ENCODE measurements at places on chromosomes 16 and 17.

GRCh38 chr16:53154513-53154912 lies 99.7 kb downstream of the CHD9 start:
- DNase-seq: no peak

GRCh38 chr17:65173284-65173793 lies 36.2 kb downstream of the RGS9 start:
- peak; percentile 66 for DNase-seq

- no peak for DNase-seq
These were observed 40.4 kb downstream of the GDPD1 start for GRCh38 chr17:59260722-59261121.

DNA sequence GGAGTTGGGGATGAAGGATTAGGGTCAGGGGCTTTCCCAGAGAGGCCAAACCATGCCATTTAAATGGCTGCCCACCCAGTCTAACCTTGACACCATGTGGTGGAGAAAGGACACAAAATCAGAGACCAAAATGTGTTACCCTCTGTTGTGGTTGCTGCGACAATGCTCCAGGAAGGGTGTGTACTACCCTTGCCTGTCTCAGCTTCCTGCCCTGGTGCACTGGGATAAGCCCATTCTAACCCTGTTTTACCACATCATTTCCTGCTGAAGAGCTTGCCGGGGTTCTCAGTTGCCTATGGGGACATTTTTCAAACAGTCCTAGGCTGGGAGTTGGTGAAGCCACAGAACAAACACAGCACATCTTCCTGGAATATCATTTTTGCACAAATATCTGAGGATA lies 4.9 kb downstream of the OR4D1 start:
- DNase-seq: peak; percentile 46

GRCh38 chr16:69717066-69717465 lies 9.3 kb downstream of the NQO1 start:
- DNase-seq: no peak

GRCh38 chr17:3557768-3558583 lies at the start of gene TRPV3:
TSS of gene TRPV3 (minus strand) at chr17:3557812. CDS start at chr17:3554850, 2,962 bp downstream.
- peak; percentile 76 for DNase-seq

GRCh38 chr17:74643826-74644225 lies 20.3 kb upstream of the CD300E start:
- no peak for DNase-seq

DNA sequence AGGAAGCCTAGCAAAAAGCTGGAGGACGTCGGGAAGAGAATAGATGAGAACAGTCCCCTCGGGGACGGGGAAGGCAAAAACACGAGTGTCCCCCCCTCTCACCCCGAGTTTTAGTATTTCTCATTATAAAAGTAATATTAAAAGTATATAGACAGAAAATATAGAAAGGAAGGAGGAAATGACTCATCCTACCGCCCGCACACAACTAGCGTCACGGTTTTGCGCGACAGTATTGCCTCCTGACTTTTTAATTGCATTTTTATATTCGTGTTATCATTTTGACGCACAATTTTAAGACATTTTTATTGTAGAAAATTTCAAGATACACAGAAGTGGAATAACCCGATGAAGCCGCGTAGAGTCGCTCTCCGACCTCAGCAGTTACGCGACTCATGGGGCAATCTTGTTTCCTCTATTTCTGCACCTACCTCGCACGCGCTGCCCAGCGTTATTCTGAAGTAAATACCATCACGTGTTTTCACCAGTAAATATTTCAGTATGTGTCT lies 652 bp upstream of the SLC25A19 start:
- DNase-seq: peak; percentile 72
